Fibroblast of skin of left quadriceps (primary cell): ENCODE measurements at places on chromosomes 7 and 10.

- no peak for DNase-seq
Measured at GRCh38 chr10:80734589-80734988, 196.9 kb downstream of the SH2D4B start.

- no peak for DNase-seq
Measured at GRCh38 chr7:155591055-155591775, 44.9 kb upstream of the CNPY1 start.

DNA sequence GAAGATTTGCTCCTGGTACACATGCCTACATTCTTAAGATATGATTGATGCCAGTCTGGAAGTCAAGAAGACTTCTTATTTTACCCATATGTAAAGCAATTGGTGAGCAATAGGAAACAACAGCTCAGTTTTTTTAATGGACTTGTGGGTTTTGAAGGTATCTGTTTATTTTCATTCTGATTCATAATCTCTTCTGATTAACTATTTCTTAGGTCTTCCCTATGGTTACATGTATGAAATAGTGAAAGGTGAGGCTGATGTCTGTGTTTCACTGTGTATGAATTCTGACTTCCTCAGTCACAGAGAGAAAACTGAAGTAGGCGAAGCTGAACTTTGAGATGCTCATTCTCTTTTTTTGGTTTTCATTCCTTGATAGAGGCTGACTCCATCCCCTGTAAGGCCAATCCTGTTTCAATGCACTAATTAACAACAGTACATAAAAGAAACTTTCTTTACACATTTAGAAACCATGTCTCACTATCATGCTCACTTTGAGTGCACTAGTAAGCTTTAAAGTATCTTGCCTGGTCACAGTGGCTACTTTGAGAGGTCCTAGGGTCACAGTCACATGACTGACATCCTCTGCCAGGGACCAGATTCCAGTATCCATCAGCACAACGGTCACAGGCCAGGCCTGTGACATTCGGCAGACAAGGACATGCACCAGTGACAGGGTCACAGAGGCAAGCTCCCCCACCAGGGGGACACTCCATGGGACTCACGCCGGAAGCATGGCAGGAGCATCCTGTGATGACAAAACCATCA, 59.5 kb upstream of the LAMB1 start:
- DNase-seq, result no peak

DNA sequence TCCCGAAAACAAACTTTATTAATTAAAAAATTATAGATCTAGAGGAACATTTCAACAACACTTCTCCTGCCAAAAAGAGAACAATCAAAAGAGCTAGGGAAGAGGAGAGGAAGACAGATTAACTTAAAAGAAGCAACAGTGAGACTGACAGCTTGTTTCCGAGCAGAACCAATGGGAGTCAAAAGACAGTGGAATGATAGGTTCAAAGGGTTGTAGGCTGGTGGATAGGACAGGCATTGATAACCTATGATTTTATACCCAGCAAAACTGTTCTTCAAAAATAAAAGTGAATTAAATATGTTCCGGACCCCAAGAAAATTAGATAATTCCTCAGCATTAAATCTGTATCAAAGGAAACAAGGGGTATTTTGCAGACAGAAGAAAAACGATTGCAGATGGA, 207.6 kb downstream of the MAD1L1 start:
- DNase-seq, result no peak

GRCh38 chr7:94429153-94429552, 34.5 kb downstream of the COL1A2 start:
- DNase-seq, result no peak

- no peak for DNase-seq
Measured at GRCh38 chr10:77973276-77973675, 46.7 kb upstream of the DLG5 start.

DNA sequence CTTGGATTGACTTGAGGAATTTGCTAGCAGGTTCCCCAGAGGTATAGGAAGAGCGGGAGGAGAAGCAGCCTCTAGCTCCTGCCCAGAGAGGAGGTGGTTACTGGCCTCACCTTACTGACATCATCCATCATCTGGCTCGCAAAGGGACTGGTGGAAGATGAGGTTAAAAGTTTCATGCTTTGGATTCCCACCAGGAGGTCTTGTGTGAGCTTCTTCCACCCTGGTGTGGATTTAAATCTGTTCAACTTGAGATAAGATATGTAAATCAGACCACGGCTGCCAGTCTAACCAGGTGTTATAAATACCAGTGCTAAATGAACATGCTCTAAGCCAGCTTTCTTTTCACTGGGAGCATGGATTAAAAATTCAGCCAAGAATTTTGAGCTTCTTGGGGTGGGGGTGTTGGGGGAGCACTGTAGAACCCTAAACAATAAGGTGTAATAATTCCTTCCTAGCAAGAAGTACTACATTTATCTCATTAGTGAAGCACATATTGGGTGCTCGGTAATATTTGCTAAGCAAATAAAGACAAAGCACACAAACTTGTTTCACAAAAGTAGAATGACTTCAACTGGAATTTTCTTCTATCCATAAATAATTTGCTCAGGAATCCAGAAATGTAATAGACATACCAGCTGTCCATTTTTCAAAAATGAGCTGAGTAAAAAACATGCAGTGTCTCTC, 7.8 kb downstream of the PROSER2 start:
- no peak for DNase-seq

GRCh38 chr10:99365736-99366135, 36.6 kb downstream of the CNNM1 start:
- no peak for DNase-seq

- no peak for DNase-seq
Measured at GRCh38 chr7:7944619-7945282, 23.8 kb upstream of the GLCCI1 start.
